ENCODE measurements at places on chromosomes 5 and 9.

DNA sequence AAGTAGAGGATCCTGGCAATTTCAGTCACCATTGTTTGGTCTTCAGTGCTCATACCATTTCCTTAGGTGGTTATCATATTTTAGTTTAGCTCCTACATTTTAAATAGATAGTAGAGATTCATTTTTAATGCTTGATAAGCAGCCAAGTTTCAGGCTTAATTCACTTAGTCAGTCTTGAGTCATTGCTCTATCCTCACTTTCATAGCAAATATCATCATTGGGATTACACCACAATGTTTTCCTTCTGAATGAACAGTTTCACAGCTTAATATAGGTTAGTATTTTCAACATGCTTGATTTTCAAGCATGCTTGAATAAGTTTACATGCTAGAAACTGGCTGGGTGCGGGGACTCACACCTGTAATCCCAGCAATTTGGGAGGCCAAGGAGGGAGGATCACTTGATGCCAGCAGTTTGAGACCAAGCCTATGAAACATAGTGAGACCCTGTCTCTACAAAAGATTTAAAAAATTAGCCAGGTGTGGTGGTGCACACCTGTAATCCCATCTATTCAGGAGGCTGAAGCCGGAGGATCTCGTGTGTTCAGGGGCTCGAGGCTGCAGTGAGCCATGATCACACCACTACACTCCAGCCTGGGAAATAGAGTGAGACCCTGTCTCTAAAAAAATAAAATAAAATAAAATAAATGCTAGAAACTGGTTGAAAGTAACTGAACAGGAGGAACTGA lies 339.9 kb downstream of the ADGRV1 start:
- no peak for DNase-seq

DNA sequence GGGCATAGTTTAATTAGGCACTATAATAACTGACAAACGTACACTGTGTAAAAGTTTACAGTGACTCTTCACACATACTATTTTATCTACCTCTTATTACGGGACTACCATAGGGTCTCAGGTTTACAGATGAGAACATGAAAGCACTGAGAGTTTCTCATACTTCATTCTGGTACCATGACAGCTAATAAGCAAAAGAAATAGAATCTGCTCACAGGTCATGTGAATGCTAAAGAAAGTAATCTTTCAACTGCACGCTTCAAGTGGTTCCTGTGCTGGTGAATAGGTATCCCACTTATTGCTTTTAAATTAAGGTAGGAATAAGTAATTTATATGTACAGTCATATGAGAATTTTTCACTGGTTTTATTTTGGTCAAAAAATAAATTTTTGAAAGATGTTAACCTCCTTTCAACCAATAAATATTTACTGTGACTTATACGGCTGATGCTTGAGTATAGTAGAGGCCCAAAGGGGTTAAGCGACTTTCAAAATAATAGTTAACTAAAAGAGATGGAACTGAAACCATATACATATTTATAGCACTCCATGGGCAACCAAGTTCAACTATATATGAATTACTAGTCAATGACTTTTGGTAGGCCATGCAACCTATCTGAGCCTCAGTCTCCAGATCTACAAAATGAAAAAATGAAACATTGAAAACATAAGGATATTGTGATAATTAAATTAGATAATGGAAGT lies 8.1 kb downstream of the CDKN2A start:
- DNase-seq: no peak

GRCh38 chr9:108473209-108474112 lies 382.3 kb downstream of the ACTL7B start:
- no peak for DNase-seq

GRCh38 chr5:6827526-6828219 lies 114.4 kb downstream of the TENT4A start:
- DNase-seq: no peak

- peak; percentile 25 for DNase-seq
These were observed 49.2 kb downstream of the ESM1 start for GRCh38 chr5:54936201-54936600.

- DNase-seq: no peak
These were observed 59.1 kb downstream of the C9orf152 start for GRCh38 chr9:110148891-110149290.

DNA sequence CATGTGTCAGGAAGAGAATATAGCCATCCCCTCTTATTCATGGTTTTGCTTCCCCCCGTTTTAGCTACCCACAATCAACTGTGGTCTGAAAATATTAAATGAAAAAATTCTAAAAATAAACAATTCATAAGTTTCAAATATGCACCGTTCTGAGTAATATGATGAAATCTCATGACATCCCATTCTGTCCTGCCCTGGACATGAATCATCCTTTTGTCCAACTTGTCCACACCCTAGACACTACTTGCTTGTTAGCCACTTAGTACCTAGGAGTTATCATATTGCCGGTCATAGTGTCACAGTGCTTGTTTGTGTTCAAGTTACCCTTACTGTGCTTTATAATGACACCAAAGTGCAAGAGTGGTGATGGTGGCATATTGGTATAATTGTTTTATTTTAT lies 113.5 kb downstream of the CAAP1 start:
- DNase-seq: no peak

DNA sequence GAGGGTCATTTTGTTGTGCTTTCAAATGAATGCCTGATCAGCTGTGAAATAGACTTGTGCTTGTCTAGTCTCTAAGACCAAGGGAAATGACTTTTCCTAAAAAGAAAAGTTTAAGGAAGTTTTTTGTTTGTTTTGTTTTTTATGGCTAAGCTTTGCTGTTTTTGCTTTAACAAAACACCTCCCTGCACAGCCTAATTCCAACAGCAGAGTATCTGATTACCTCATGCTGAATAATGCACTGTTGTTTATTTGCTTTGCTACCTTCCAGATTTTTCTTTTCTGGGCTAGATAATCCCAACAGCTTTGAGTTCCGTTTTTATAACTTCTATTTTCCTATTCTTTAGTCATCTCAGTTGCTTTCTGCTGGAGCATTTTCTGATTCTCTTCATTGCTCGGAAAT lies 95.8 kb downstream of the AOPEP start:
- no peak for DNase-seq

- DNase-seq: no peak
These were observed 180.8 kb downstream of the GOLPH3 start for GRCh38 chr5:31993165-31993961.

GRCh38 chr9:114416290-114416689 lies 28.5 kb upstream of the AKNA start:
- no peak for DNase-seq

- DNase-seq: no peak
These were observed 98.2 kb downstream of the ANKRD33B start for GRCh38 chr5:10662083-10662482.

GRCh38 chr5:96297290-96297689 lies 135.8 kb downstream of the PCSK1 start:
- DNase-seq: peak; percentile 44

- DNase-seq: no peak
These were observed 9.7 kb downstream of the TERT start for GRCh38 chr5:1285141-1285540.

- DNase-seq: no peak
These were observed 27.7 kb downstream of the FGD3 start for GRCh38 chr9:92974761-92975755.

GRCh38 chr9:109718861-109719260 lies 61.1 kb upstream of the PALM2AKAP2 start:
- DNase-seq: no peak

- no peak for DNase-seq
These were observed 444.7 kb downstream of the MED10 start for GRCh38 chr5:5933651-5934050.

DNA sequence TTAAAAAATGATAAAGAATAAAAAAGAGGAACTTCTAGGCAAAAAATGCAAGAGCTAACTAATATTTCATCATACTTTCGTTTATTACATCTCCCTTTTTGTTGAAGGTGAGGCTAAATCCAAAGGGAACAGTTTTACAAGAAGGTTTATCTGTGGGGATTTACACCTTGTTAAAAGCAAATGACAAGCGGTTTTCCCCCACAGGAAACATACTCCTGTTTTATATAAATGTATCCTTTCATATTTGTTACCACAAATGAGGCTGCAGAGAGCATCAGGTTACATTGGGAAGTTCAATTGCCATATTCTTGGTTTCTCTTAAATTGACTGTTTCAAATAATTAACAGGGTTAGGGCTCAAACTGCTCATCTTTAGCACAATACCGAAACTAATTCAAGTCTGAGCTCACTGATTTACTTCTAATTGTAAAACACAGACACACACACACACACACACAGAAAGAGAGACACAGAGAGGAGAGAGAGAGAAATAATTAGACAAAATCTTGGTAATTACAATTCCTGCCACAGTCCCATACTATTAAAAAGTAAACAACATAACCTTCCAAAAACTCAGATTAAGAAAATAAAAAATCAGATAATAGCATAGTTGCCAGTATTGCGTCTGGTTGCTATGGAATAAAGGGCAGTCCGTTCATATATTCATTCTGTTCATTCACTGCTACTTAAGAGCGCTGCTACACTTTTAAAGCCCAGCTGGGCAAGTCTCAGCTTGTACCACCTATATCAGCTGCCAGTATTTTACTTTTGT lies 17.1 kb downstream of the RFX3 start:
- no peak for DNase-seq

DNA sequence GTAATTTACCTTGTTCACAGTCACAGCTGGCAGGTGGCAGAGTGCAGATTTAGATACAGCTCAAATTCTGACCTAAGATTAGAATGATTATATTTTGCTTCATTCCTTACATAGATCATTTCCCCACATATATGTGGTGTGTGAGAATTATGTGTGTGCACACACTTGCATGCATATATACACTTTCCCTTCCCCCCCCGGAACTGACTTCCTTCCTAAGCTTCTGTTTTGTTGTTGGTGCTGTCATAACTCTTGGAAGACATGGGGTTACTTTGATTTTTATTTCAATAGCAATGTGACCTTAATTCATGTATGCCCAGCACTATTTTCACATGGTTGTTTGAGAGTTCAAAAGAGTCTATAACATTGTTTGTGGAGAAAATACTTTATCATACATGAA lies 112.8 kb downstream of the CMYA5 start:
- peak; percentile 20 for DNase-seq

- peak; percentile 95 for DNase-seq
These were observed at the start of gene MRPL22 for GRCh38 chr5:154940772-154941620. Gene MRPL22 (plus strand): TSS chr5:154941073. CDS start chr5:154941111, 38 bp downstream.

DNA sequence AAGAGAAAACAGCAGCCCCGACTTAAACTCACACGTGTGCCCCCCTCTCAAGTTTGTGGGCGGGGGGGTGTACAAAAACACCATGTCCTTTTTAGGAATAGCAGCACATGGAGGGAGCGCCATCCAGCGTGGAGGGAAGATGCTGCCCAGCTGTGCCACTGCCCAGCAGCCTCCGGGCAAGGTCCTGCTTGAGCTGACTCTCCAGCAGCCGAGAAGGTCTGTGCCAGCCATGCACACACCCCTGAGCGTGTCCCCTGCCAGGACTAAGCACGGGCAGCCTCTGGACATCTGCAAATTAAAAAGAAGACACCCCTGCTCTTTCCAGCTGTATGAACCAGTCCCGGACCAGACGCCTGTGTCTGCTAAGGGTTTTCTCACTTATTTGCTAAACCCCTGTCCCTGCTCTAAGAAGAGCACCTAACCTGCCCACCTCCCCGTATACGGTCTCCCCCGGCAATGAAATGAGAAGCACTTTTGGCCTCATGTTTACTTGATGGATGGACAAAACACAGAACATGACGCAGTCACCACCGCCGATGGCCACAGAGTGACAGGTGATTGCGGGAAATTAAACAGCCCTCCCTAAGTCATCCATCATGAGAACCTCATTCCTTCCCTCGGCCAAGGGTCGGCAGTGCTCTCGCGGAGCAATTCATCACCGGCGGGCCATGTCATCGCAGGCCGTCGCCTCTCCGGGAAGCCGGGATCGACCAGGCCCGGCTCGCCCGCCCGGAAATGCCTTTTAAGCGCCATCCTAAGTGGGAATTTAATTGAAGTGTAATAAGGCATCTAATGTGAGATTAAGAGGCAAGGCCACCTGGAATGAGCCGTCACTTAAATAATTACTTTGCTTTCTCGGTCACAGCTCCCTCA lies 96.9 kb downstream of the OLFM1 start:
- no peak for DNase-seq

- DNase-seq: no peak
These were observed 140.5 kb downstream of the SLIT3 start for GRCh38 chr5:169160405-169160901.

- DNase-seq: no peak
These were observed 39.8 kb upstream of the CCDC112 start for GRCh38 chr5:115336201-115336720.

- no peak for DNase-seq
These were observed 11.0 kb downstream of the NIPBL start for GRCh38 chr5:36887532-36887931.

GRCh38 chr5:66597183-66597757 lies 1.1 kb downstream of the MAST4 start:
- DNase-seq: peak; percentile 76

DNA sequence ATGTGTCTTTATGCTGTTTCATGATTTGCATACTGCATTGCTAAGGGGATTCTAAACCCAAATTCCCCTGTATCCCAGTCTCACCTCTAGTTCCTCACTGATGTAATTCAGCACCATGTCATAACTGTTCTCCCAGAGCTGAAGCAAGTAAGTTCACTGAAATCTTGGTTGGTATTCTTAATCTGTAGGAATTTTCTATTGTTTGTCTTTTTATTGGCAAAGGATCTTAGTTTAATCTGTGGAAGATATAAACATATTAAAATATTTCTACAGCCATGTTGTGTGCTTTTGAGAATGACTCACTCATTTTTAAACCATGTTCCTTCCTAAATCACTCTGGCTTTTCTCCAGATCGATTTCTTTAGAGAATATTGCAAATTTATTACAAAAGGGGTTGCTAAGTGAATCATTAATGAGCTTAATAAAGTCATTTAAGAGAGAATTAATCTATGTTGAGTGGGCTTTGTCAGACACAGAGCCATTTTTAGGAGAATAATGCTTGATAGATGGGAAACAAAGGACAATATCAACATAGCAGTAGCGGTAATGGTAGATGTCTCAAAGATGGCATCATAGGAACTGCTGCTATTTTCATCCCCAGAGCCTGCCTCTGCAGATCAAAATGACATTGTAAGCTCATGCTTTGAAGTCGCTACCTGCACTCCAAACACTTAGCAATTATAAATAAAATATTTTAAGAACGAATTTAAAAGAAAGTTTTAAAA lies 110.0 kb downstream of the ENC1 start:
- no peak for DNase-seq

DNA sequence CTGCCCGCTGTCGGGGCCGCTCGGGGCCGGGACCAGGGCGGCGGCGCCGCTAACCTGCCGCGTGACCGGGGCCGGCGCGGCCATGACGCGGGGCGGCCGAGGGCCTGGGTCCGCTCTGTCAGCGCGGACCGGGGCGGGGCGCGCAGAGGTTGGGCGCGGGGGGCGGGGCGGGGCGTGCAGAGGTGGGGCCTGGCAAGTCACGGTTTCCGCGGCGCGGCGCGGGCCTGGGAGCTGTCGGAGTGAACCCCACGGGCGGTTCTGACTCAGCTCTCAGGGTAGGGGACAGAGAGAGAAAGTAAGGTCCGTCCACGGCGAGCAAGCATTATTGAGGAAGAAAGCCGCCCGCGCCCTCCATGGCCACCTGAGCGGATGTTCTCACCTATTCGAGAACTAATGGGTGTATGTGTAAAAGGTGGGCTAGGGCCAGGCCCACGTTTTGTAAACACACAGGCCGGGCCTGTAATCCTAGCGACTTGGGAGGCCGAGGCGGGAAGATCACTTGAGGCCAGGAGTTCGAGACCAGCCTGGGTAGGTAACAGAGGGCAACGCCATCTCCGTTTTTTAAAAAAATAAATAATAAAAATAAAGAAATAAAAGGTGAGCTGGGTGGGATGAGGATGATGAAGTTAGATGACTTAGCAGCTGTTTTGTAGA lies at the start of gene PRXL2C:
TSS of gene PRXL2C (minus strand) at position 120 of the 654 bp plus-strand sequence. CDS start at position 84, 36 bp downstream.
- DNase-seq: peak; percentile 85
